ENCODE measurements at places on chromosomes 1 and 21.

- DNase-seq = no peak
Observed at GRCh38 chr1:41364442-41365319, 3.4 kb downstream of the FOXO6 start.

DNA sequence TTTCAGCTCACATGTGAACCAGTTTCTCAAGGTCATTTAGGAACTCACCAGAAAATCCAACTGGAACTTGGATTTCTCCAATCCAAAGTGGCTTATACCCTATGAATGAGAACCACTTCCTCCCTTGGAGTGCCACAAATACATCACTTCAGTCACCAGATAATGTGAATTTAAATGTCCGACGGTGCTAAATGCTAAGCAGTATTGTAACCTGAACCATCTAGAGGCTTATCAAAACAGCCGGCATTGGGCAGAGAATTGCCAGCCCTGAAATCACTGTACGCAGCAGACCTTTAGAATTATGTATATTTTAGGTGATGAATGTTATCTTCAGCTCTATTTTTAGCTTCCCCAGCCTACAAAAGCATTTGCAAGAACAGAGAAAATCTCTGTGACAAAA, 76.8 kb upstream of the COX20 start:
- DNase-seq = no peak

DNA sequence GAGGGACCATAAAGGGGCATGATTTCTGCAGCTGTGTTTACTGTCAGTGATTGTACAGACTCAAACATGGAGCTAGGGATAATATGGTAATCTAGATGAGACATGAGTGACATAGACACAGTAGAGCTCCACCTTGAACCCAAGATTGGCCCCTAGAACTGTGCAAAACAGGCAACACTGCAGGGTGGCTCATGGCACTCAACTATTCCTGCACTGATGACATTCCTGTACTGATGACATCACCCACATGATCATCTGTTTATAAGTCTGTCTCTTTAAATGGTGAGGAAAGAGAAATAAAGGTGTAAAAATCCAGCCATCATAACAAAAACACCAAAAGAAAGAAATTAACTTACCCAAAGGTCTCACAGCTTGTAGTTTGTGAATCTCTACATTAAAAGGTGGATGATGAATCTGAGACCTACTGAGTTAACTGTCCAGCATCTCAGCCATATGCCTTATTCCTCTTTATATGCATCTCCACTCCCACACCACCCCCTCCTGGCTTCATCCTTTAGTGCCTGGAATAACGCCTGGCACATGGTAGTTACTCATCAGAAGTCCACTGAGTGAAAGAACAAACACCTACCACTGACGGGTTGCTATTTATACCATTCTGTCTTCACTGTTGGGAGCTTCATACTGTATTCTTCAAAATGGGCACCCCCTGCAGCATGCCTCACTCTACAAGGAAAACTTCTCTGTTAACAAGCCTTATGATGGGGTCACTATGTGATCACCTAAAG, at the start of gene LRRC53:
Gene LRRC53, minus strand, starts transcription at position 442 of the 746 bp plus-strand sequence. CDS start 29,262 bp downstream, outside the sequence.
- no peak for DNase-seq

- DNase-seq = no peak
Observed at GRCh38 chr1:231801042-231801585, 174.5 kb downstream of the DISC1 start.

- DNase-seq = no peak
Observed at GRCh38 chr1:166166329-166166697, 488 bp downstream of the FAM78B start.

- no peak for DNase-seq
Observed at GRCh38 chr1:187911820-187912219, 1083.1 kb downstream of the PLA2G4A start.

- no peak for DNase-seq
Observed at GRCh38 chr1:185087746-185088145, 42.4 kb downstream of the RNF2 start.

DNA sequence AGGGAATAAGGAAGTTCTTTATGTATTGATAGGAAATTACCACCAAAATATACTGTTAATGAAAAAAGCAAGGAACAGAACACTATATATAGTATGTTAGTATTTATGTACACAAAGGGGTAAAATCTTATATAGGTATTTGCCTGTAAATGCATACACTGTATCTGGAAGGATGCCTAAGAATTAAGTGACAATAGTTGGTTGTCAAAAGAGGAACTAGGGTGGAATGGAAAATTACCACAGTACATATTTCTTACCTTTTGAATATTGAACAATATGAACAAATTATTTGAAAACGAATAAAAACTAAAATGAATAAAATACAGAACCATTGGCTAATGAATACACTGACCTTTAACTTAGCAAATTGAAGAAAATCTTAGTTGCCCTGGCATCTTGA, 13.6 kb downstream of the ARPC5 start:
- no peak for DNase-seq

- DNase-seq = no peak
Observed at GRCh38 chr21:35525443-35525842, 476.3 kb upstream of the RUNX1 start.

GRCh38 chr1:121516234-121516967, 331.6 kb downstream of the SRGAP2C start:
- DNase-seq = no peak

DNA sequence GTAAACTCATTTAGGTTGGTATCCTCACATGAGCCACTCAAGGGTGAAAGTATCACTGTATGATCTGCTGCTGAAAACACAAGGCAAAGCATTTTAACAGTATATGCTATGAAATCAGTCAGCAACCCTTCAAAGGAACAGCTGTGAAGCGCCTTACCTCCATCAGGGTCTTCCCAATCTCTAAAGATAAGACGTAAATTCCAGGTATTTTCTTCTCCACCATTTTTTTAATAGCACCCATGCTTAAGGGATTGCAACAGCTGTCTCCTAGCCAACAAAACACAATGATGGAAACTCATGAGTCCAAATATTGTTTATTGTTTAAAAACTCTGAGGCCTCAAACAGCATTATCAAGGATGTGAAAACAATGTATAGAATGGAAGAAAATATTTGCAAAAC, 4.8 kb downstream of the PPT1 start:
- no peak for DNase-seq

- no peak for DNase-seq
Observed at GRCh38 chr21:45151445-45152160, 77.2 kb downstream of the ADARB1 start.

- no peak for DNase-seq
Observed at GRCh38 chr1:99843760-99844159, 6.4 kb upstream of the AGL start.
